Stimulated activated CD8-positive, alpha-beta memory T cell treated with anti-CD3 and anti-CD28 coated beads, Interleukin-4, amount 100 ng/mL, for 4 hours (primary cell): ENCODE measurements at places on chromosomes 11 and 22.

GRCh38 chr11:16346975-16347374, 9.4 kb downstream of the SOX6 start:
- no peak for DNase-seq

GRCh38 chr11:65034423-65034822, 6.6 kb upstream of the SAC3D1 start:
- DNase-seq: no peak

DNA sequence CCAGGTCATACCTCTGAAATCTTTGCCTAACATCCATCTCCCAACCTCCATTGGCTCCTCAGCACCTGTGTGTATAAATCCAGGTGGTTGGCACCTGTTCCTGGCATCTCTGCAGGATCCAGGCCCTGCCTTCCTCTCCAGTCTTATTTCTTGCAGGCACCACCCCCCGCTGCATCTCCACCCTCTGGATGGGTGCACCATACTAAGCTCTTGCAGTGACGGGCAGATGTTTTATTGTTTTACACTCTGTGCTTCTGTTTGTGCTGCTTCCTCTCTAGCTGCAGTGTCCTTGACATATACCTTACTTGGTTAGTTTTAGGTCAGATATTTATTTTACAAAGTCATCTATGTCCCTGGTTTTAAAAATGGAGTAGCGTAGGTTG, 102.6 kb downstream of the TBC1D22A start:
- no peak for DNase-seq

- DNase-seq: no peak
Measured at GRCh38 chr22:48896766-48897644, 930.7 kb downstream of the BRD1 start.

- no peak for DNase-seq
Measured at GRCh38 chr22:26883393-26883792, 226.0 kb downstream of the MIAT start.
